Vagina (tissue), 2 donors: ENCODE measurements at places on chromosomes 1 and 21.

- DNase-seq: no peak
Observed at GRCh38 chr1:218674280-218674773, 329.2 kb downstream of the TGFB2 start.

DNA sequence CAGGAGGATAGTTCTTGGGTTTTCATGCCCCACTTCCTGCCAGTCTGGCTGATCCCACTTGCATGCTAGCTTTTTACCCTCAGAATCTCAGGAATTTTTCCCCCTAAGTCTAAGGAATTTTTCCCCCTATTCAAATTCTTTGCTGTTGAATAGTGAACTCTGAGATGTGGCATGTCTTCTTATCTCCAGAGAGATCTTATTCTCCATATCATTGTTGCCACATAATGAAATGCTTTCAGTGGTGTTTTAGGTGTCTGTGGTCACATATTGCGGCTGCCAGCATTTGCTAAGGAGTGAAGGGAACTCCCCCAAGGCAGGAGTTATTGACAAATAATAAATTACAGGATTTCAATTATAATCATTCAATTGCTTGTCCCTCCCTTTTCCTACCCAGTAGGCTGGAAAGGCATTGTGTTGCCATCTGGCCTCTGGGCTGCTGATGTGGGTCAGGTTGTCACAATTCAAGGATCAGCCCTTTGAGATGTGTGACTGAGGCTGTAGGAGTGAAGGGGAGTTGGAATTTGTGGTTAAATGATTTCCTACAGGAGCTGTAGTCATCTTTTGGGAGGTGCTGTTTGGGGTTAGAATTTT is 3.9 kb upstream of the FLG start:
- DNase-seq: no peak

DNA sequence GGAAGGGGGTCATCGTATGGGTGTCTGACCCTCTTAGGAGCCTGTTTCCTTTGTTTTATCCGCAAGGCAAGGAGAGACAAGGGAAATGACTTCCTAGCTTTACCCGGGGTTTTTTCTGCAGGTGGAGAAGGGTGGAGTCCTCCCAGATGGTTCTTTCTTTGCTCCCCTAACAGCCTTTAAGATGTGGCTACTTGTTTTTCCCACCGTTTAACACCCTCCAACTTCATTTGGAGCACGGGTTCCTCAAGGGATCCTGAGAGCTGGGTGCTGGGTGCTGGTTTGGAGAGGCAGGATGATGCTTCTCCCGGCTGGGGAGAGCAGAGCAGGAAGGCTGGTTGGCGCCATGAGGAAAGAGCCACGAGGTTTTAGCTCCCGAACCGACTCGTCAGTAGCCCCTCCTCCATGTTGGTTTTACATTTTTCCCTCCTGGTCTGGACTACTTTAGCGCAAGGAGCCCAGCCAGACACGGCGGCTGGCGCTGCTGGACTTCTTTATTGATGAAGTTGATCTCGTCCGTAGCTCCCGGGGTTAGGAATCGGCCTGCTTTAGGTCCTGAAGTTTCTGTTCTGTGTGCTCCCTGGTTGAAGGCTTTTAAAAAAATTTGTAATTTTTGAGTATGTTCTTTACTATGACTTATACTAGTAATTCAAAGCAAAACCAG is 1.4 kb downstream of the UCK2 start:
- no peak for DNase-seq

DNA sequence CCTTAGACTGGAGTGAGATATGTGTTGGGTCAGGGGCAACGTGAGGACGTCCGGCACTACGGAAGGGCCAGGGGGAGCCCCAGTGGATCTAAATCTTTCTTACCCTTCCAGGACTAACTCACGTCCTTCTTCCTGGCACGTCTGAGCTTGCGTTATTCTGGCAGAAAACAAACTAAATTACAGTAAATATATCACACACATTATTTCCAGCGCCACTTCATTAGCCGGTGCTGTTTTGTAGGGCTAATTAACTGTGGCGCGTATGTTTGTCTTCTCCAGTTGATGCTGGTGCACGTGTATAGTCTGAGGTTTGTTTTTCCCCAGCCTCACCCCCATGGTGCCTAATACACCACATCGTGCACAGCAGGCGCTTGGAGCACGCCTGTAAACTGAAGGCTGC is 59.2 kb downstream of the TLR5 start:
- DNase-seq: no peak

DNA sequence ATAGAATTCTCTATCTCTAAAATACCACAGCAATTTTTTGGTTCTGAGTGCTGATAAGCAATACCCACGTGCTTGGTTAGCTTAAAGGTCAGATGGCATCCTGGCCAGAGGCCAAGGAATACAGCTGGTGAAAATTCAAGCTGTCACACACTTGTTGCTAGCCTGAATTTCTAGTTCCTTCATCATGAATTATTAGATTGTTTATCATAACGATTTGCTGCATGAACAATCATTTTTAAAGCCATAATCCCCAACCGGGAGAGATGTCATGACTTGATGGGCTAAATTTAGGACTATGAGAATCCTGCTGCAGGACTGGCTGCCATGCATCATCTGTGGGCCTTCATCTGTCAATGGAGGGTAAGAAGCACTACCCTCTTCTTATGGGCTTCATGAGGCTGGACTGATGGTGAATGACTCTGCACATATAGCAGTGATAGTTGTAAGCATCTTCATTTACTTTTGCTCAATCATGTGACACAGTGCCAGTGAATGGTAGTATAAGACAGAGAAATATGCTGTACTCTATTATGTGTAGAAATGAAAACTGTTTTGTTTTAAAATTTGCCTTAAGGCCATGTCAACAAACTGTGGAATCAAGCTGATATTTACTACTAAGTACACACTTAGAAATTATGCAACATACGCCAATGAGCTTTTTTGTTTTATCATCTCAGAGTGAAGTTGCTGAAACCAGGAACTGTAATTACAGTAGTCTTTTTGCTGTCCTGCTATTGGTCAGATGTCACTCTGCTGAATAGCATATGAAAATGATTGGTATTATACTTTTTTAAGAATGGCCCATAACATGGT is 80.5 kb upstream of the RALGPS2 start:
- no peak for DNase-seq

- no peak for DNase-seq
Observed at GRCh38 chr1:99645203-99645602, 710 bp upstream of the PALMD start.

- DNase-seq: no peak
Observed at GRCh38 chr1:33004613-33005012, 32.1 kb downstream of the AK2 start.

GRCh38 chr1:204292740-204293139 is 67.0 kb downstream of the PLEKHA6 start:
- DNase-seq: no peak

DNA sequence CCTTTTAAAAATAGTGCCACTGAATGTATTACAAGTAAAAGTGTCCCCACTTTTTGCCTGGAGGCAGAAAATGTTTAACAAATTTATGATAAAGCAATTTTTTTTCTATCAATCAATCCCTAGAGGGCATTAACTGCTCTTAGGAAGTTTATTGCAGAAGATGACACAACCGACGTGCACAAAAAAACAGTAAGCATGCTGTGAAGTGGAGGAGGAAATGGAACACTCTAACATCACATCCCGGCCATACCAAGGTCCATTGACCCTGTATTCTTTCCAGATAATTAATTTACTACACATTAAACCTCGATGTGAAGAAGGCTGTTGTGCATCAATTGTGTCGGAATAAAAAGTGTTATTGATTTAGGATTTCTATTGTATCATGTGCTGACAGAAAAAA is 264.9 kb upstream of the NR5A2 start:
- DNase-seq: no peak

DNA sequence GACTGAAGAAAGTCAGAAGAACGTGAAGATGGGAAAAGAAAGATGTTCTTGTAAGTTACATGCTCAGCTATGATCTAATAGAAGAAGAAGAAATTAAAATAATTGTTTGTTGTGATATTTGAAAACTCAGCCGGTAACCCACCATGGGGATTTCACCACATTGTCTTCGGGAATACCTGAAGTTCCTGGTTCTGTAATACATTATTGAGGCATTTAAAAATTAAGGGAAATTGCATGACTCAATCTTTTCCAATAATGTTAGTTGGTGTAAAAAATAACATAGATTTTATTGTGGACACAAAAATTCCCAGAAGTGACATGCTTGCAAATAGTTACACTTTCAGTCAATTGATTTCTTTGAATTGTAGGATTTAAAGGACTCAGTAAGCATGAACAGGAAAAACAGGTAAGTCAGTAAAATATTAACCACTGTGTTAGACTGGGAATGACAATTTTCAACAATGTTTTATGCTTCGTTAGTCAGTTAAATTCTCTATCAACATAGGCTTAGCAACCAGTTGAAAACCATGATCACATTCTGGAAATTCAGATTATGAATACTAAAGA is 745.1 kb downstream of the LTN1 start:
- DNase-seq: no peak

- DNase-seq: peak; percentile 77
Observed at GRCh38 chr1:7389201-7389905, 381.7 kb upstream of the VAMP3 start.

- DNase-seq: no peak
Observed at GRCh38 chr1:232697187-232697822, 67.4 kb upstream of the SIPA1L2 start.

- no peak for DNase-seq
Observed at GRCh38 chr1:111436726-111437125, 9.2 kb upstream of the OVGP1 start.

DNA sequence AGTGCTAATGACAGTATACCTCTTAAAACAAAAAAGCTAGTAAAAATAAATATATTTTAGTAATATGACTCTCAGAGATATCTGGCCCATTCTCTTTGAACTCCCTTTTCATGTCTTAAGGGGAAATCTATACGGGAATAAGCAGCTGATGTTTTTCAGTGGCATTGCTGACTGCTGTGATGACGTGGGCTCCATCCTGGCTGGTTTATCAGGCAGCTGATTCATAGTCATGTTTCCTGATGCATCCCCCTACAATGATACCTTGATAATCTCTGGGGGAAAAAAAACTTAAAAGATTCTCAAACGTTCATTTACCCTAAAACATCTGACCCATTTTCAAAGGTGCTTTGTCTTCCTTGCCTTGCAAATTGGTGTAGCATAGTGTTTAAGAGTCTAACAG is 53.8 kb downstream of the ABCA4 start:
- no peak for DNase-seq

DNA sequence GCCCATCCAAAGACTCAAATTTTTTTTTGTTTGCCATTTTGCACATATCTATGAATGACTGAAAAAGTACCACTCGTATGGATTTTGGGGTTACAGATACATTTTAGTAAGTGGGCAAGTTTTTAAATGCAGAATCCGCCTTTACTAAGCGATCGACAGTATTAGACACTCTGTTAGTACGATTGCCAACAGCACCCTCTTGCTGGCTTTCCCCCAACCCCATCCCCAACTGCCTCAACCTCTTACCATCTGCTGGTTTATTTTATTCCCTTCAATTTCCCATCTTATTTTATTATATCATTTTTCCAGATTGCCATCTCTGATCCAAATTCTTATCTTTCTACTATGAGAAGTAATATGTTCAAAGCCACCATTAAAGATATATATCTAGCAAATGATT is 244.8 kb downstream of the LRRIQ3 start:
- DNase-seq: no peak

DNA sequence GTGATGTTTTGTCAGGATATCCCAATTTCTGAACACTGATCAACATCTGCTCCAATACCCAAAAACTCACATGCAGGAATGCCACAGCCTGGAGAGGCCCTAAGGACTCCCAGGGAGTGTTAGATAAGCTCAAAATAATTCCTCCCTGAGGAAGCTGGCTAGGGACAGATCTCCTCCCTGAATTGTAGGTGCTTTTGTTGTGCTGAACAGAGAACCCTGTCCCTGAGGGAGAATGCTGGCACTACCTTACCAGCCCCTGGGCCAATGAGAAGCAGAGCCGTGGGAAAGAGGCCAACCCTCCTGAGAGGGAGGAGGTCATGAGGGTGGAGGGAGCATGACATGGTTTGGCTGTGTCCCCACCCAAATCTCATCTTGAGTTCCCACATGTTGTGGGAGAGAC is 73.6 kb upstream of the PTGFRN start:
- DNase-seq: no peak

DNA sequence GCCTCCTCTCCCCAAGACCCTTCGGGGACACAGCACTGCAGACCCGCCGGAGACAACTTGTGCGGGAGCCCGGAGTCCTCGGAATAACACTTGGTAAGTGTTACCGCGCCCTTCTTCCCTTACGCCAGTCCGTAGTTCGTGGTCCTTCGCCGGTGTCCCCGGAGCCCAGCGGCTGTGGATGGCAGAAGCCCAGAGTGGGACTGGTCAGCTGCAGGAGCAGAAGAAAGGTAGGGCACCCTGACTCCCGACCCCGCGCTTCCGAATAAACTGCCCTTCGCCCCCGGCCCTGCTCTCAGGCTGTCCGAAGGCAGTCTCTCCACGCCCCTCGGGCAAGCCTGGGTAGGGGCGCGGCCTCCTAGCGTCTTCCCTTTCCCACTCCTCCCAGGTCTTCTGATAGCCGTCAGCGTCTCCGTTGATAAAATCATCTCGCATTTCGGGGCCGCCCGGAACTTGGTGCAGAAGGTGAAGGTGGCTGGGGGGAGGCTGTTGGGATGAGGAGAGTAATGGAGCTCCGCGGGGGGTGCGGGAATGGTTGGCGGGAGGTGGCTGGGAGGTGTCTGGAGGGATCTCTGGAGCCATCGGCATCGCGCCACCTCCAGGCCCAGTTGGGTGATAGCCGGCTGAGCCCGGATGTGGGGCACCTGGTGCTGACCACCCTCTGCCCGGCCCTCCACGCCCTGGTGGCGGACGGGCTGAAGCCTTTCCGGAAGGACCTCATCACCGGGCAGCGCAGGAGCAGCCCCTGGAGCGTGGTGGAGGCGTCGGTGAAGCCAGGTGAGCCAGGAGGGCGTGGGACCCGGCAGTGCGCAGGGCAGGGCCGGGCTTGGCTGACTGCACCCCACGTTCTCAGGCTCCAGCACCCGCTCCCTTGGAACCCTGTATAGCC is 4.3 kb downstream of the RUSC1 start:
- peak; percentile 91 for DNase-seq

DNA sequence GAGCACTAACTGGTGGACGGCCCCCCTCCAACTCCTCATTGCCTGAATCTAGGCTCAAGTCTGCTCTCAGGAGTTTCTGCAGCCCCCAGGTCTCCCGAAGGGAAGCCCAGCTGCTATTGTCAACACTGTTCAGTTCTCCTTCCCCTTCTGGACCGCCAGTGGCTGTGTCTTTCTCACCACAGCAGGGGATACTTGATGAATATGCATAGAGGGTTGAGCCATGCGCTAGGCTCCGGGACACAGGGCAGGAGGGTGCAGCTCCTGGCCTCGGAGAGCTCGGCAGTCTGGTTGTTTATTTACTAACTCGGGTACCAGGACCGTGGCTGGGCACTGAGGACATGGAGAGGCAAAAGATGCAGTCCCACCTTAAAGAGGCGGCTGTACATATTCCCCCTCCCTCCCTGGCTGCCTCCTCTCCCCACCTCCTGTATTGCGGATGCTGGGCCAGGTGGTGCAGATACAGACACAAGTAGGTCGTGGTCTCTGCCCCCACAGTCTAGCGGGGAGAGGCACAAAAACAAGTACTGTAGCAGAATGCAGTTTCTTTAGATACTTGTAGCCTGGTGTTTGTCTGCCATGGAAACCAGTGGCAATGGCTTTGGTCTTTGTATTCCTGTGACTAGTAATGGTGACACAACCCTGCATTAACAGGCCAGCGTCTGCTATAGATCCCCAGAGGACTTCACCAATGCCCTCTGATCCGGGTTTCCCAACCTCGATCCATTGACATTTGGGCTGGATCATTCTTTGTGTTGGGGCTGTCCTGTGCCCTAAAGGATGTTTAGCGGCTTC is 26.2 kb downstream of the ARHGEF10L start:
- DNase-seq: no peak

- no peak for DNase-seq
Observed at GRCh38 chr1:185229981-185230380, 73.0 kb downstream of the SWT1 start.

- DNase-seq: no peak
Observed at GRCh38 chr1:99268021-99268420, 3.7 kb downstream of the PLPPR4 start.
